Stimulated activated CD4-positive, alpha-beta T cell treated with anti-CD3 and anti-CD28 coated beads, TNF-alpha, amount 100 ng/mL, for 1 hour (primary cell): ENCODE measurements at places on chromosomes 3 and 15.

DNA sequence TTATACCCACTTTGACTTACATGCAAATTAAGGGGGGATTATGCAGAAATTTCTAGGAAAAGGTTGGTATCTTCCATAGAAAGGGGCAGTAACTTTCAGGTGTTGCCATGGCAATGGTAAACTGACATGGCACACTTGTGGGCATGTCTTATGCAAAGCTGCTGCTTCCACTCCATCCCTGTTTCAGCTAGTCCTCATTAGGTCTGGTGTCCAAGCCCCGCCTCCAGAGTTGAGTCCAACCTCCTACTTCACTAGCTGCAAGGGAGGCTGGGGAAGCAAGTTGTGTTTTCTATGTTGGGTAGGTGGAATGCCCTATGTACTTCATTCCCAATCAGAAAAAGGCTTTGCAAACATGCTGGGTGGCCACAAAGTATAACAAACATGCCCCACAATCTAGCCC, 14.7 kb upstream of the KLHL40 start:
- DNase-seq, result no peak

GRCh38 chr15:32704395-32704981, 13.3 kb upstream of the GREM1 start:
- DNase-seq, result no peak

- DNase-seq, result no peak
Observed at GRCh38 chr3:10968401-10968800, 24.1 kb upstream of the SLC6A1 start.

- DNase-seq, result no peak
Observed at GRCh38 chr3:58880182-58880581, 169.6 kb downstream of the CFAP20DC start.

DNA sequence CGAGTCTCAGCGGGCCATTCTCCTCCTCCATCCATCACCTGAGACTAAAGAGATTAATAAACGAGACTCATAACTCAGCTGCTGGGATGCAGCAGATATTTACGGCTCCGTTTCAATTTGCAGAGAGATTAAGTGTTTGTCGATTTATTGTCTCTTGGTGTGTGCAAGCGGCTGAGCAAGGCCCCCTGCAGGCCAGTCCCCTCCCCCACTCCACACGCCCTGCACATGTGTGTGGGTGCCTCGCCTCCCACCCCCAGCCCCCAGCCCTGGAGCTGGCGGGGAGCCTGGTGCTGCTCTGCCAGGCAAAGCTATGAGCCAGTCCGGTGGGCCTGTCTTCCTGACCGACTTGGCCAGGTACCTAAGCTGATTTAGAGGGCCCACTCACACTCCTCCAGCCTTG, 63.0 kb downstream of the CYP11A1 start:
- DNase-seq, result no peak

GRCh38 chr3:116084999-116085791, 360.1 kb downstream of the LSAMP start:
- DNase-seq, result no peak

DNA sequence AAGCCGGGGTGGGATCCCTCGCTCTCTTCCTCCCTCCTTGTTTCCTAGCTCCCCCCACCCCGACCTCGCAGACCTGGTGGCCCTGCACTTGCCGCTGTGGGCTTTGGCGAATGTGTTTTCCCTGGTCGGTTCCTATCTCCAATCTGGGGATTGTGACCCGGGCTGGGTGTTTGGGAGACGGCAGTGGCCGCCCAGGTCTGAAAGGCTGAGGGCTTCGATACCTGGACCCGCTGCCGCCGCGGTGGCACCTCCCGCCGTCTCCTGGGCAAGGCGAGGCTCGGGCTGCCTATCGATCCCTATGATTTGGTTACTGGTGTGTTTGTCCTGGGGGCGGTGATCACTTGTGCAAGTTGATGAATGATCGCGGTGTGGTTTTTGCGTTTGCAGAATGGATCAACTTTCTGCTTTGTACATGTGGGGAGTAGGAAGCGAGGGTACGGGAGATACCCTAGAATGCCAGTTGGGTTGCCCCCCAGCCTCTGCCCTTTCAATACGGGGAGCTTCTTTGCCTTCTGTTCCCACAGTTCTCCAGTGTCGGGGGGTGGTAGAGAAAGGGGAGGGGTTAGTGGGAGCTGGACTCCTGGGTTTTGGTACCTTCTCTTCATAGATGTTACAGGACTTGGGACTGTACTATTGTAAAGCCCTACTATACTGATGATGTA, 3.0 kb downstream of the BBX start:
- no peak for DNase-seq

GRCh38 chr3:107765524-107765923, 242.8 kb downstream of the BBX start:
- DNase-seq, result no peak
